Naive thymus-derived CD8-positive, alpha-beta T cell (primary cell): ENCODE measurements at places on chromosomes 1 and 21. TPM values are rescaled to one million over a fixed set of nuclear protein-coding genes. Genes with fewer than 3 reads are reported as not detected.

DNA sequence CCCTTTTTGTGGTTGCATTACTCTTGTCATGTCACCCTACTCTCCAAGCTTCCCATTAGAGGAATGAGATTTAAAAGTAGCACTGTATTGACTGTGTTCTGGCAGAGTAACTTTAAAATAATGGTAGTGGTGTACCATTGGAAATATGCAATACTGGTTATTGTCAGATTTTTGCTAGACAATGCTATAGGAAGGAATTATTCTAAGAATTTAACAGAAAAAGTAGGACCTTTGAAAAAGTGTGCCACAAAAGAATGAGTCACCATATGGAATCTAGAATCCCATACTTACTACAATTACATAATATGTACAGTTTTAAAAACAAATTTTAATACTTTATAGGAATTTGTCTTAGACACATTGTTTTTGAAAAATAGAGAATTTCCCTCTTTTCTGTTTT lies 13.8 kb downstream of the MIER1 start:
- DNase-seq: no peak

- no peak for DNase-seq
Observed at GRCh38 chr1:191729742-191730141, 428.5 kb upstream of the RGS18 start.

VWA5B1 gene
- not detected for polyA plus RNA-seq

KCNE2 gene
- polyA plus RNA-seq: not detected

DNA sequence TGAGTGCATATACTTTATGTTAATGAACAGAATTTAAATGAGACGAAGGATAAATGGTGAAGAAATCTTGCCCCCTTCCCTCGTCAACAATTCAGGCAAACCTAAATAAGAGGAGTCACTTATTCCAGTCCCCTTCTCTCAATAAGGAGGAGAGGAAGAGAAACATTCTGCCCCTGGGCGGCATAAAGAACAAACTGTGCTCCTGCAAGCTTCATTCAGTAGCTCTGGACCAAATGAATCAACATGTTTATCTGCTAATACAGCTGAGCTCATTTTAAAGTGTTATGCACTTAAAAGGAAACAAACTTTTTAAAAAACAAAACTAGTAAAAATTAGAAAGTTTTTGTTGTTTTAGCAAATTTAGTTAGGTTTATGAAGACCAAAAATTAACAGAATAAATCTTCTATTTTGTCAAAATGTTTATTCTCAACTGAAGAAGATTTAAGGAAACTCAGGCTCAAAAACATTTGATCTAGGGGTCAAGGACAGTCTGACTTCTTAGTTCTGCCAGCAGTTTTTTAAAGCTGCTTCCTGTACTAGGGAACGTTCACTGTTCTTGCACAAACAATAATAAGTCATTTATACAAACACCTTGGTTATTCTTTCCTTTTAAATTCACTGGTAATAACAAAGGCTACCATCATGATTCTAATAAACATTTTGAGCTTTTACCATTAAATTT lies 58.3 kb downstream of the AKT3 start:
- no peak for DNase-seq
